ENCODE measurements at places on chromosomes 2 and 18. TPM values are rescaled to one million over a fixed set of nuclear protein-coding genes. Genes with fewer than 3 reads are reported as not detected.

ACVR1C gene
- total RNA-seq = under 0.01 TPM

BCL2 gene
- 2.2 TPM for total RNA-seq

ERICH2 gene
- 1.2 TPM for total RNA-seq

ABCG5 gene
- not detected for total RNA-seq

RAB6C gene
- not detected for total RNA-seq

KCNE4 gene
- 43.9 TPM for total RNA-seq

ABCB11 gene
- not detected for total RNA-seq

CHMP3 gene
- total RNA-seq = 59.3 TPM

DQX1 gene
- total RNA-seq = not detected

FAM237A gene
- not detected for total RNA-seq

TMEM169 gene
- 0.09 TPM for total RNA-seq

REEP1 gene
- total RNA-seq = not detected

NGEF gene
- 0.74 TPM for total RNA-seq

KRTCAP3 gene
- 0.18 TPM for total RNA-seq

TNFAIP6 gene
- total RNA-seq = 104 TPM

FEV gene
- total RNA-seq = not detected

GRB14 gene
- total RNA-seq = 0.71 TPM

ST8SIA3 gene
- total RNA-seq = not detected

PARD3B gene
- total RNA-seq = 19.1 TPM

DYSF gene
- 0.65 TPM for total RNA-seq

MERTK gene
- total RNA-seq = 0.14 TPM

MYOM1 gene
- 1.3 TPM for total RNA-seq

MRPS5 gene
- 48.8 TPM for total RNA-seq

NBAS gene
- total RNA-seq = 131 TPM

CNDP1 gene
- not detected for total RNA-seq

ST3GAL5 gene
- 30.2 TPM for total RNA-seq

SPR gene
- 23.5 TPM for total RNA-seq

SP100 gene
- 60.4 TPM for total RNA-seq

NFATC1 gene
- total RNA-seq = 4.3 TPM

AQP4 gene
- total RNA-seq = not detected

RNU2-63P gene
- total RNA-seq = 325 TPM

CLIP4 gene
- 94.0 TPM for total RNA-seq

RAB27B gene
- 30.2 TPM for total RNA-seq

TOGARAM2 gene
- total RNA-seq = 0.14 TPM

AKAIN1 gene
- total RNA-seq = not detected

SLC11A1 gene
- 0.14 TPM for total RNA-seq

LRRTM4 gene
- total RNA-seq = not detected

TLX2 gene
- not detected for total RNA-seq

VAMP8 gene
- total RNA-seq = 1.8 TPM

GALNT5 gene
- total RNA-seq = 26.9 TPM

FLACC1 gene
- 0.74 TPM for total RNA-seq

HMSD gene
- total RNA-seq = under 0.01 TPM

CFAP53 gene
- total RNA-seq = 0.71 TPM

SLC39A6 gene
- 166 TPM for total RNA-seq

GCG gene
- total RNA-seq = 0.14 TPM

IL1RL2 gene
- 1.5 TPM for total RNA-seq

Measured in smooth muscle cell of bladder (primary cell).